H4 (cell line): ENCODE measurements at places on chromosomes 7 and 10. TPM values are rescaled to one million over a fixed set of nuclear protein-coding genes. Genes with fewer than 3 reads are reported as not detected.

DNA sequence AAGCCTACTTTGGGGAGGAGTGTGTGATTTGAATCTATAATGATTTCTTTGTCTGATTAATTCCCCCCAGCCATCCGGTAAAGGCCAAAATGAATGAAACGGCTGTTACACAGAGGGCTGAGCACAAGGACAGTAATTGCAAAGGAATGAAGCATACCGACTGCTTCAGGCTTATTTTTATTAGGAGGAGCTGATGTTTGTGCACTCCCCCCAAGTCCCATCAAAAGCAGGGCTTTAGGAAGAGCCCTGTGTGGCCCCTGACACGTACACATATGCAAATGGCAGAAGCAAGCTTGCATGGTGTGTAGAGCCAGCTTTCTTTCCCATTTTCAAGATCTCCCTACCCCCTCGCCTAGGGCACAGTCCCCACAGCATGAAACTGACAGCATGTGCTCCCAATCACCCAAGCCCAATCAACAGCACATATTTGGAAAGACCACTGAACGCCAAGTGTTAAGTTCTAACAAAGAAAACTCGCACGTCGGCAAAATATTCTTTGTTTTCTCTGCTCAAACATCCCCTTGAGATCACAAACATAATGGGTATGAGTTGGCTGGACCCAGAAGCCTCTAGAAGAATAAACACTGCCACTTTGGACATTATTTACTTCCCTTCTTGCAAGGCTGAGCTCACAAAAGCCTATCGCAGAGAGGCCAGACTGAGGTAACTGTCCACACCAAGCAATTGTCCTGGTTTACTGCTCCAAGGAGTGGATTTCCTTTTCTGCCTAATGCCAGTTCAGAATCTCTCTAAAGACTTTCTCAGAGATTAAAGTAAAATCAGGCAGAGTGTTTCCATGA lies 143.0 kb downstream of the CUBN start:
- DNase-seq: no peak

- DNase-seq: peak; percentile 71
Measured at GRCh38 chr10:60818134-60818770, 40.0 kb downstream of the CDK1 start.

The MINDY4 gene
- total RNA-seq: 6.9 and 7.5 TPM in 2 replicates

The CRHR2 gene
- not detected in 2 replicates for total RNA-seq

The ZNF804B gene
- 0.10 and 0.17 TPM in 2 replicates for total RNA-seq

The EPO gene
- not detected in 2 replicates for total RNA-seq

The SPACDR gene
- 0.84 and 1.0 TPM in 2 replicates for total RNA-seq

DNA sequence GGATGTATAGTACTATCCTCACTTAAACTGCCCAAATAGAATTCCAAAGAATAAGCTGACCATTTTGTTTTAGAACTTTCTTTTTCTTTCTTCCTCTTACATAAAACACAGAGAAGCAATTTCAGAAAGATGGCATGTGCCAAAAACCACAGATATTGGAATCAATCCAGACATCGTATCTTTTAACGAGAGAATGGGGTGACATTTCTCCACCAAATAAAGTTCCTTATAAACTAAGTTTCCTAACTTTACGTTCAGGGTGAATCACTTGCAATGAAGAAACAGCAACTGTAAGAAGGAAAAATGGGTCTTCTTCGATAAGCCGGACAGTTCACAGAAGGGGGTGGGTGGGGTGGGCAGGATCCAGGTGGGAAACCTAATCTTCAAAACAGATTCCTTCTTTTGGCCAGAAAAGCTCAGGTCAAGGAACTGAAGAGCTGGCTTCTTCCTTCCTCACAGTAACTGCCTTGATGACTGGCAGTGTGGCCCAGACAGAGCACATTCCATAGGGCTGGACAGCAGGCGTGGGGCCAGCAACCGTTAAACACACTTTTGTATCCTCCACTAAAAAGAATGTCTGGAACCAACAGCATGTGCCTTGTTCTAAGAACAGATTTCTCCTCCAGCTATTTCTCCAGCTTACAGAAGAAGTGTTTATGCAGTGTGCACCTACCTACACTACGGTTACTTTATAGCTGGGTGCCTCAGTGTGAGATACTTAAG lies 31.5 kb downstream of the CREB3L2 start:
- DNase-seq: peak; percentile 71

GRCh38 chr7:71612911-71613310 lies 481.0 kb downstream of the GALNT17 start:
- DNase-seq: no peak
